ENCODE measurements at places on chromosomes 4 and X.

DNA sequence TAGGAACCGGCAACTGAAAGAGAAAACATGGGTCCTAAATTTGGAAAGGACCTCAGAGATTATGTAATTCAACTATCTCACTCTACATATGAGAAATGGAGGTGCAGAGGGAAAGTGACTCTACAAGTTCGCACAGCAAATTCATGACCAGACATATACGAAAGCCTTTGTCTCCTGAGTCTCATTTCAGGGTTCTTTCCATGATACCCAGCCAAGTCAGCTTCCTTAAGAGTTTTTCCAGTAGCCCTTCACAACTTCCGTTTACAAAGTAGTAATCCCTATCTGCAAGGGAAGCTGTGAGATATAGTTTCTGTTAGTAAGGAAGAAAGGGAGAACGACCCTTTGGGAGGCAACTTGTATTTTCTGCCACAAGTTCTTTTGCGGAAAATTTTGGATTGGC is 110.6 kb downstream of the TEX13A start:
- DNase-seq, result no peak

DNA sequence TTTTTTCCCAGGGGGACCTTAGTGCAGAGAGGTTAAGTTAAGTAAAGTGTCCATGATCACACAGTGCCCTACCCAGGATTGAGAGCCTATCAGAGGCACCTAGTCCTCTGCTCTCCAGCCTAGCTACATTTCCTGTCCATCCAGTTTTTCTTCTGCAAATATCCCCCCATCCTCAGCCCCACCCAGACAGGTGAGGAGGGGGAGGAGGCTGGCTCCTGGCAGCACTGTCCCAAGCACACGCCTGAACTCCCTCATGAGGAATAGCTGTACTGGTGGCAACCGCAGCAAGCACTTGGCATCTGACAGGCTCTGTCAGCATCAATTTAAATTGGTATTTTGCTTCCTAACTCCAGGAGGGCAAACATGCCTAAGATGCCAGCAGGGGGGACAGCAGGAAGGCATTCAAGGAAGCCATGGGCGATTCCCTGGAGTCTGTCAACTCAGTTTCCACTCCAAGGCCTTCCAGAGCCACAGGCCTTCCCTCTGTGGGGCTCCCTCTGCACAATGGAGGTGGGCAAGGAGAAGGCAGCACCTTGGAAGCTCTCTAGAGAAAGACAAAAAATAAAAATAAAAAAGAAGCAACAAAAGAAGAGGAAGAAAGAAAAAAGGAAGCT is 6.4 kb upstream of the FRMPD3 start:
- no peak for DNase-seq

- peak; percentile 59 for DNase-seq
These were observed 212.7 kb upstream of the TAPT1 start for GRCh38 chr4:16438986-16439385.

DNA sequence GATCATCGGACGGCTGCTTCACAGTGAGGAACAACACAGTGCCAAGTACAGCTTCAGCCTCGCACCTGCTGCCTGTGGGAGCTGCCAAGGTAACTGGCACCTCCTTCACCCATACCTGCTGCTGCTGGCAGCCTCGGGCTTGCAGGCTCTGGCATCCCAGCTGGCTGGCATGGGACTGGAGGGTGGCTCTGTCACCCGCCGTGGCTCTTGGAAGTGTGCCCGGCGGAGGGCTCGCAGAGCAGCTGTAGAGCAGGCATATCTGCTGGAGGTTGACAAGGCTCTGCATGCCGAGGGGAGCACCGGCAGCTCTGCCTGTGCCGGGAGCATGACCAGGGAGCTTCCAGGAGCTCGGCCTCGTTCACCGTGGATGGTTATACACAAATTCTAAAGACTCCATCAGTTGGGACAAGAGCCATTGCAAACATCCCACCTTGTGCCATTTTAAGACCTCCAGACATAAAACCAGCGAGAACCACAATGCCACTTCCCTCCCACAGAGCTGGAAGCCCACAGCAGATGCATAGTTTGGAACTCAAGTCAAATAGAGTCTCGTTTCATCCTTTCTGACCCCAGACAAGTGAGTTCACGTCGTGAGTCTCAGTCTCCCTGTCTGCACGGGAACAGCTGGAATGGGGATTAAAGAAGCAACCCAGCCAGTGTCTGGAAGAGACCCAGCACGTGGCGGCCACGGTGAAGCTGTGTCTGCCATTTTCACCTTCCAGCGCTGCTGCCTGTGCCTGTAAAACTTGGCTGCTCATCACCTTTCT is 84.3 kb upstream of the PSAPL1 start:
- no peak for DNase-seq

DNA sequence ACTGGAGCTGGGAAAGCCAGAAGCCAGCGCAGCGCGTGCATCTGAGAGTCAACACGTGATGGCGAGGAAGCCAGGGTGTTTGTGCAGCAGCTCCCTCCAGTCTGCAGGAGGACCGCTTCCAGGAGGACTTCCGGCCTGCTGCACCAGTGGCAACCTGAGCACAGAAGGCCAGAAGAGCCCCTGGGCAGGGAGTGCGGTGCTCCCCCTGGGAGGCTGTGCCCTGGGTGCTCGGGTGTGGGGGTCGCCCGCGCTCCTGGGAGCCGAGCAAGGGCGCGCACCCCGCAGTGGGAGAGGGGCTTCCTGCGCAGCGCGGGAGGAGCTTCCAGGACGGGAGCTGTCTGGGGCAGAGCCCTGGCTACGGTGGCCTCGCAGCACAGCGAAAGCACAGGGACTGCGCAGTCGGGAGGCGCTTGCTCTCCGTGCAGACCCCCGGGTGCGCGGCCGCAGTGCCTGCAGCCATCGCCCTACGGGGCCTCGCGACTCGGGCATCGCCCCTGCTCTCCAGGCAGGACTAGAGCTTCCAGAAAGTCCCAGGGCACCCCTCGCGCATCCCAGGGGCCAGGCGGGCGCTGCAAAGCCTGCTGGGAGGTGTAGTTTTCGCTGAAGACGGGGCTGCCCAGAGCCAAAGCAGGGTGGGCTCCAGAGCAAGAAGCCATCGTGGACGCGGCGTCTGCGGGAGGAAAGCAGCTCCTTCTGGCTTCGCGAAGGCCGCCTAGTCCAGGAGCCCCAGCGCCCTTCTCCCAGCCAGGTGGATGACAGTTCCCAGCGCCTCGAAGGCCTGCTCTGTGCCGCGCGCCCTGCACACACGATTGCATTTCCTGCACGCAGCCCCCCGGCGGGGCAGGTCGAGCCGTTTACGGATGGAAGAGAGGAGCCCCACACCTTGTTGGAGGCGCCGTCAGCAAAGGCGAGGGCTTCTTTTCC is 24.1 kb upstream of the WFS1 start:
- no peak for DNase-seq

- DNase-seq, result no peak
These were observed 78.1 kb upstream of the PLAC8 start for GRCh38 chr4:83192634-83193033.

DNA sequence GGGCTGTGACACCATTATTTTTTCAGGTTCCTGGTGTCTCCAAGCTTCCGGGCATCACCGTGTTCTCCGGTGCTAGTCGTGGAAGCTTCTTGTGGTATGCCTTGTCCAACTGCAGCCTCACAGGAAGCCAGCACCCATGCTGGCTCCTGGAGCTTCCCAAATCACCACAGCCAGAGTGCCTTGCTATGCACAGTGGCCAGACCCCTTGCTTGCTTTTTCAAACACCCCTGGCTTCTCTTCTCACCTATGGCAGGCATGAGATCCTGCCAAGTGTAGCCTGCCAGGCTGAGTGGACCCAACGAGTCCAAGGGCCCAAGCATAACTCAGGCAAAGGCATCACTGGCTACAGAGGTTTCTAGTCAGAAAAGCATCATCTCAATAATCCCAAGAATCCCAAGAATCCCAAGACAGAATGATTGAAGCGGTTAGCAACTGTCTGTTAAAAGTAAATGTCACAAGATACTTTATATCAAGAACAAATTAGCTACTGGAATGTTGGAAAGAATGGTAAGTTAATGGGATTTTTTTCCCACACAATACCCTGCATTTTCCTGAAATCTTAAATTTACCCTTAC is 1522.9 kb downstream of the PCDH18 start:
- no peak for DNase-seq
